Activated CD8-positive, alpha-beta memory T cell treated with anti-CD3 and anti-CD28 coated beads, Interleukin-2, amount 10 ng/mL, durations not matched to agents 7 days and 5 days (primary cell): ENCODE measurements at places on chromosomes 16 and 17.

- H3K36me3 ChIP-seq = no peaks in the 10 kb centered on the region
- H3K4me3 ChIP-seq = no peak overlapping the region
- no peak for DNase-seq
- H3K27ac ChIP-seq = no peak overlapping the region
Observed at GRCh38 chr17:73335591-73336407, 24.0 kb upstream of the CDC42EP4 start.

DNA sequence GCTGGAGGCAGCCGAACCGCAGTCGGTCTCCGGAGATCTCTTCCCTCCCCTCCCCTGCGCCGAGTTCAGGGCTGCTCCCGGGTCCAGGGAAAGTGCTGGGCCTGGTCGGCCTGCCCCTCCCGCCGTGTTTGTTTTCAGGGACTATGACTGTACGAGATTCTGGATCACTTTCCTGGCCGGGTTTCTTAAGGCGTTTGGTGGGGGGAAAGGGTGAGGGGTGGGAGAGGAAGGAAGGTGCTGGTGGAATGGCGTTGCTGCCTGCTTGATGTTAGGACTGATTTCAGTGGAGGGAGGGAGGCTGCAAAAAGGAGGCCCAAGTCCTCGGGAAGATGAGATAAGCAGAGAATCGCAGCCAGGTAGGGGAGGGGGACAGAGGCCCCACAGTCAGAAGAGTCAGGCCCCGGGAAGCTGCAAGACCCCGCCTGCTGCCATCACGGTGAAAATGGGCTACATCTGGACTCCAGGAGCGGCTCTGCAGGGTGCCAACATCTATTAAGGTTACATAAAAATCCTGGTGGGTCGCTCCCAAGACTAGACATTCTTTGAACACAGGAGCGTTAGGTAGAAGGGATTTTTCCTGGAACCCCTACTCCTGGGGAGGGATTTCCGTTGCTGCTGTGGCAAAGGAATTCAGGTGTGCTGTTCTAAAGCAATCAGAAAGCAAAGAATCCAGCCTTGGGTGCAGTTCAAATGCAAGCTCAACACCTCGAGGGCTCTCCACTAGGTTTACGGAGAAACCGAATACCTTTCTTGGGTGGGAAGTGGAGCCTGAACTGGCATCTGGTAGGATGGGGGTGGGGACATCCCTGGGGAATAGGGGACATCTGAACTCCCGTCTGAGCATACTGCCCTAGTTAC is 1.2 kb downstream of the ARHGAP44 start:
- no peaks in the 10 kb centered on the region for H3K36me3 ChIP-seq
- DNase-seq = no peak
- H3K27ac ChIP-seq = no peak overlapping the region
- peaks cover 33% of the 10 kb centered on the region for H3K27me3 ChIP-seq
- H3K4me1 ChIP-seq = peaks cover 2% of the 10 kb centered on the region
- H3K4me3 ChIP-seq = peak overlapping the region; percentile 41

GRCh38 chr16:57469046-57469445 is 6.6 kb downstream of the POLR2C start:
- peaks cover 27% of the 10 kb centered on the region for H3K36me3 ChIP-seq
- H3K4me1 ChIP-seq = peaks cover 15% of the 10 kb centered on the region
- DNase-seq = no peak
- H3K27ac ChIP-seq = no peak overlapping the region
- no peaks in the 10 kb centered on the region for H3K27me3 ChIP-seq

GRCh38 chr17:81672954-81673353 is 6.4 kb downstream of the CCDC137 start:
- H3K36me3 ChIP-seq = peaks cover 35% of the 10 kb centered on the region
- no peak overlapping the region for H3K27ac ChIP-seq
- no peak for DNase-seq
- H3K4me3 ChIP-seq = no peak overlapping the region
- H3K27me3 ChIP-seq = no peaks in the 10 kb centered on the region

DNA sequence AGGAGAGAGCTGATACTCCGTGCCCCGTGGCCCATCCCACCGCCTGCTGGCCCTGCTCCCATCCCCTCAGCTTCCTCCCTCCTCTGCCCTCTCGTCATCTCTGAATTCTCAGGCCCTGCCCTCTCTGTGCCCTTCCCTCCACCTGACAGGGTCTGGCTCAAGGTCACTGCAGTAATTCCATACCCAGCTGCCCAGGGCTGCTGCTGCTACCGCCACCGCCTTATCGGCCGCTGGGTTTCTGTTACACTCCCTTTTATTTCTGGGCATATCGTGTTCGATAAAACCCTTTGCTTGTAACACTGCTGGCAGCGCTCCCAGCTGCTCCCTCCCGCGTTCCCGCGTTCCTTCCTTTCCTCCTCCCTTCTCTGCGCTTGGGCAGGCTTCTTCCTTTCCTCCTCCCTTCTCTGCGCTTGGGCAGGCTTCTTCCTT is 1.2 kb downstream of the EPN3 start:
- no peaks in the 10 kb centered on the region for H3K36me3 ChIP-seq
- peaks cover 59% of the 10 kb centered on the region for H3K27me3 ChIP-seq
- H3K27ac ChIP-seq = no peak overlapping the region

- peaks cover 4% of the 10 kb centered on the region for H3K36me3 ChIP-seq
- no peaks in the 10 kb centered on the region for H3K4me1 ChIP-seq
- no peaks in the 10 kb centered on the region for H3K27me3 ChIP-seq
- no peak overlapping the region for H3K4me3 ChIP-seq
- H3K27ac ChIP-seq = no peak overlapping the region
Observed at GRCh38 chr16:68907781-68908181, 64.5 kb downstream of the TANGO6 start.

- peak overlapping the region; percentile 98 for H3K4me3 ChIP-seq
- no peaks in the 10 kb centered on the region for H3K36me3 ChIP-seq
- no peak for DNase-seq
- H3K27me3 ChIP-seq = peaks cover 36% of the 10 kb centered on the region
- H3K27ac ChIP-seq = peak overlapping the region; percentile 79
Observed at GRCh38 chr17:42182927-42183734, 2.1 kb downstream of the HCRT start.

DNA sequence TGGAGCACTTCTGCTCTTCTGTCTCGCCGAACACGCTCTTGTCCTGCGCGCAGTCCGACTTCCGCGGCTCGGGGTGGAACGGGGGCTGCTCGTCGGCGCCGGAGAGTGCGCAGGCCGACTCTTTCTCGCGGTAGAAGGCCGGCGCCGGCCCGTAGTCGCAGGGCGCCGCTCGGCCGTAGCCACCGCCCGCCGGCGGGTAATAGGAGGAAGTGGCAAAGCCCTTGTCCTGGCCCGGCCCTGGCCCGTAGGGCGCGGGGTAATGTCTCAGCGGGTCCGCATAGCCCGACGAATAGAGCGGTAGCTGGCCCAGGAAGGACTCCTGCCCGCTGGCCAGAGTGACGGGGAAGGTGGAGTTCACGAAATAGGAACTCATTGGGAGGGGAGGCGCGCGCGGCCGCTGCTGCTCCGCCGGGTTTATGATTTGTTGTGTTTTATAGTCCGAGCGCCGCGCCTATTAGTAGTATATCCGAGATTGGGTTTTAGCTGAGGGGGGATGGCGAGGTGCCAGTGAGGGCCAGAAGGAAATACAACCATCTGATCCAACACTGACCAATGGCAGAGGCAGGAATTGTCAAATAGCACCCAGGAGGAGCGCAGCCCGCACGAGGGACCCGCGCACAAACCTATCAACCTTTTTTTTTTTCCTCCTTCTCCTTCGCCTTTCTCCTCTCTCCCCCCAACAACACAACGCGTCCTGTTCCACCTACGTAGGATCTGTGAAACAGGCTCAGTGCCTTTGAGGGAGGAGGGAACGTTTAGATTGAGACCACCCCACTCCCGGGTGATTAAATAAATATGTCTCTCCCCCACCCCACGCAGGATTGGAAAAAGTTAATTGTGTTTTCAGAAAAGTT is 4.4 kb upstream of the HOXB5 start:
- peak overlapping the region; percentile 63 for H3K4me3 ChIP-seq
- H3K36me3 ChIP-seq = no peaks in the 10 kb centered on the region
- peaks cover 87% of the 10 kb centered on the region for H3K27me3 ChIP-seq
- DNase-seq = peak; percentile 61
- peaks cover 46% of the 10 kb centered on the region for H3K4me1 ChIP-seq

GRCh38 chr16:30662449-30662848 is 4.2 kb downstream of the FBRS start:
- peaks cover 39% of the 10 kb centered on the region for H3K4me1 ChIP-seq
- no peak for DNase-seq
- H3K27me3 ChIP-seq = no peaks in the 10 kb centered on the region
- H3K27ac ChIP-seq = peak overlapping the region; percentile 75
- peaks cover 45% of the 10 kb centered on the region for H3K36me3 ChIP-seq

- peaks cover 38% of the 10 kb centered on the region for H3K4me1 ChIP-seq
- peak overlapping the region; percentile 75 for H3K27ac ChIP-seq
- H3K27me3 ChIP-seq = peaks cover 87% of the 10 kb centered on the region
- H3K36me3 ChIP-seq = peaks cover 8% of the 10 kb centered on the region
- peak; percentile 84 for DNase-seq
- H3K4me3 ChIP-seq = peak overlapping the region; percentile 59
Observed at GRCh38 chr17:79803997-79804855, 7.3 kb upstream of the CBX8 start.

DNA sequence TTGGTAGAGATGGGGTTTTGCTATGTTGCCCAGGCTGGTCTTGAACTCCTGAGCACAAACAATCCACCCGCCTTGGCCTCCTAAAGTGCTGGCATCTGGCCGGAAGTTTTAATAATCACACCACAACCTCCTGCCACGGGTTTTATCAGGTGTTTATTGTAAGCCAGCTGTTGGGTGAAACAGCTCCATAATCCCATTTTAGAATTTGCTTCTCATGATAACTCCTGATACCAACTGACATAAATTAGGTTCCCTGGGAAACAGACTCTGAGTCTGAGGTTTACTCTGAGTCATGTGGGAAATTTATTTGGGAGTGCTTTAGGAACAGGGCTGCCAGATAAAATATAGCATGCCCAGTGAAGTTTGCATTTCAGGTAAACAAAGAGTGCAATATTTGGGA is 122.6 kb upstream of the MED13 start:
- no peak overlapping the region for H3K4me3 ChIP-seq
- no peak overlapping the region for H3K27ac ChIP-seq
- H3K36me3 ChIP-seq = no peaks in the 10 kb centered on the region
- H3K27me3 ChIP-seq = peaks cover 2% of the 10 kb centered on the region

- peaks cover 30% of the 10 kb centered on the region for H3K4me1 ChIP-seq
- H3K4me3 ChIP-seq = peak overlapping the region; percentile 82
- peaks cover 22% of the 10 kb centered on the region for H3K36me3 ChIP-seq
- no peaks in the 10 kb centered on the region for H3K27me3 ChIP-seq
- DNase-seq = no peak
Observed at GRCh38 chr16:30535106-30535776, 583 bp upstream of the ZNF747 start.

DNA sequence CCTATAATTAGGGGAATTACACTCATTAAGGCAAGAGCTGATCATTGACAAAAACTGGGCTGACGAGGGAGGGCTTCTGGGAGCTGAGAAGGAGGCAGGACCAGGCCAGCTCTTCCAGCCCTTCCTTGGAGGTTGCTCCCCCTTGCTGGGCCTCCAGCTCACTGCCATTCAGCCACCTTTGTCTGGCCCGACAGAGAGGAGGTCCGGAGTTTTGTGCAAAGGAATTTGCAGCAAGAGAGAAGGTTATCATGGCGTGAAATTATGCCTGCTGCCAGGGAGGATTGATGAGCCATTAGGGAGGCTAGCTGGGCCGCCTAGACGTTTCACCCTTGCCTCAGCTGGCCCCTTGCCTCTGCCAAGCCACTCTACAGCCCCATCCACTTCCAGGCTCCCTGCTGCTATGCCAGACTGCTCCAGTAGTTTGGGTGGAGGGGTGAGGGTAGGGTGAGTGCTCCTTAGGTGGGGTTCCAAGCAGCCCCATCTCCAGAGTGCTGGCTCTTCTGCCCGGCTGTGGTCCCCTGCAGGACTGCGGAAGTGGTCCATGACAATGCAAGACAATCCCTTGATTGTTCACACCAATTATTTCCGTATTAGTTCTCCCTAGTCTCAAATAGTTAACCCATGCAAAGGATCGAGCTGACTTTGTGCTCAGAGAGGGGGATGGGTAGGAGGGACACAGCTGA is 17.1 kb upstream of the PHF12 start:
- H3K36me3 ChIP-seq = no peaks in the 10 kb centered on the region
- no peak overlapping the region for H3K4me3 ChIP-seq
- no peaks in the 10 kb centered on the region for H3K4me1 ChIP-seq

DNA sequence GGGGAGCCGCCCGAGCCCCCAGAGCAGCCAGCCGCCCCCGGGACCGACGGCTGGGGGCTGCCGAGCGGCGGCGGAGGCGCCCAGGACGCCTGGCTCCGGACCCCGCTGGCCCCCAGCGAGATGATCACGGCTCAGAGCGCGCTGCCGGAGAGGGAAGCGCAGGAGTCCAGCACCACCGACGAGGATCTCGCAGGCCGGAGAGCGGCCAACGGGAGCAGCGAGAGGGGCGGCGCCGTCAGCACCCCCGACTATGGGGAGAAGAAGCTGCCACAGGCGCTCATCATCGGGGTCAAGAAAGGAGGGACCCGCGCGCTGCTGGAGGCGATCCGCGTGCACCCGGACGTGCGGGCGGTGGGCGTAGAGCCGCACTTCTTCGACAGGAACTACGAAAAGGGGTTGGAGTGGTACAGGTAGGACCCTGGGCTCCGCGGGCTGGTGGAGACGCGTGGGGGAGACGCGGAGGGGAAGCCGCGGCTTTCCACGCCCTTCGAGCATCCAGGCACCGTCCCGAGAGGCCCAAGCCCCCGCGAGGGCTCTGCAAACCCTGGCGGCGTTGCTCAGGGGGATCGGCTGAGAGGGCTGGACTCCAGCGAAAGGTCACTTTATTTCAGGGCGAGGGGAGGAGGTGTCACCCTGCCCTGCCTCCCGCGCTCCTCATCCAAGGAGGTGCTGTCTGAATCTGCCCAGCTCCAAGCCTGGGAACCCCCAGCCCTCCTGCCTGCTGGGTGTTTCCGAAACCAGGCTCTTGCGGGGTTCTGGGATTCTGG is 1.2 kb downstream of the HS3ST4 start:
- peaks cover 60% of the 10 kb centered on the region for H3K27me3 ChIP-seq
- peaks cover 1% of the 10 kb centered on the region for H3K4me1 ChIP-seq
- H3K4me3 ChIP-seq = no peak overlapping the region
- no peak overlapping the region for H3K27ac ChIP-seq
- DNase-seq = no peak

- H3K27me3 ChIP-seq = no peaks in the 10 kb centered on the region
- H3K4me3 ChIP-seq = no peak overlapping the region
- no peaks in the 10 kb centered on the region for H3K36me3 ChIP-seq
- no peak overlapping the region for H3K27ac ChIP-seq
Observed at GRCh38 chr17:75552425-75553294, 27.2 kb downstream of the LLGL2 start.

DNA sequence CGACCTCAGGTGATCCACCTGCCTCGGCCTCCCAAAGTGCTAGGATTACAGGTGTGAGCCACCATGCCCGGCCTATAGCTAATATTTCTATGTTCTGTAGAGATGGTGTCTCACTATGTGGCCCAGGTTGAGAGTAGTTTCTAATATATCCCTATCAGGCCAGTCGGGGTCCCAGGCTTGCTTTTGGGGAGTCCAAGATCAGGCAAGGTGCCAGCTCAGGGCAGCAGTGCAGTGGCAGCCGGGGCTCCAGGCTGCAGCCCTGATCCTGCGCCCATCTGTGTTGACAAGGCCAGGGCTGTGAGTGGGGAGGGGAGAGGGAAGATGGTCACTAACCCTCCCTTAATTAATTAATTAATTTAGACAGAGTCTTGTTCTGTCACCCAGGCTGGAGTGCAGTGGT is 77.6 kb upstream of the CDC42EP4 start:
- H3K27me3 ChIP-seq = no peaks in the 10 kb centered on the region
- no peak overlapping the region for H3K27ac ChIP-seq
- H3K36me3 ChIP-seq = no peaks in the 10 kb centered on the region
- no peaks in the 10 kb centered on the region for H3K4me1 ChIP-seq
- no peak for DNase-seq
- H3K4me3 ChIP-seq = no peak overlapping the region
